Right atrium auricular region (tissue), 2 donors: ENCODE measurements at places on chromosomes 4 and X.
A peak's percentile ranks its signal among the peaks of the same experiment; 100 is the strongest.

- DNase-seq, result no peak
Observed at GRCh38 chr4:105236202-105236915, 89.7 kb downstream of the TET2 start.

- no peak for DNase-seq
Observed at GRCh38 chr4:54155936-54156335, 56.0 kb downstream of the GSX2 start.

DNA sequence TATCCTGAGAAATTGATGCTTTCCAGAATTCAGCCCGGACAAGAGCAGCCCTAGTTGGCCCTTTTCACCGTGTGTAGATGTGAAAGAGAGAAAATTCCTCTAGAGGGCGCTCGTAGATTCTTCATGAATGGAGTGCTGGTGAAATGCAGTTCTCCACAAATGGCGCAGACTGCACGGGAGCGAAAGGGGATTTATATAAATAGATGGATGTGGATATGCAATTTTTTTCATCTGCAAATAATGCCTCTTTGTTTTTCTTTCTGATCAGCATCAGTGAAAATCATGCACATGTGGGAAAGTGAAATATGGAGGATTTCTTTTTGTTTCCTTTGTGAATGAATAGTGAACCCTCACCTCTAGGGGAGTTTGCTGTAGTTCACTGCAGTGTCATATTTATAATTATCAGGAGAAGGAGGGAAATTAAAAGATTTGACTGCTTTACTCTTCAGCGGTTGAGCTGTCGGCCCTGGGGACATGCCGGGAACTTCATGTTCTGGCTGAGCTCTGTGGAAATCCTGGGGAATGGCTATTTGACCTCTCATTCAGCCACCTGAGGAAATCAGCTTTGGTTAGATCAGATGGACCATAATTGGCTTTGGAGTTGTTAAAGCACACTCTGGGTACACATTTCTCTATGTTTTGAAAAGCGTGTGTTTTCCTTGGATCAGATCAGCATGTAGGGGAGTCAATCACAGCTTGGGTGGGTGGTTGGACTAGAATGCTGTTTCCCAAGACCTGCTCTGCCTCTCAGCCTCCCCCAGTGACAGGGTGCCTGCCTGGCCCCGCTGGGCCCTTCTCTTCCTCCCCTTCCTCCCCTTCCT lies 115.0 kb upstream of the SHISA3 start:
- DNase-seq, result peak; percentile 69

DNA sequence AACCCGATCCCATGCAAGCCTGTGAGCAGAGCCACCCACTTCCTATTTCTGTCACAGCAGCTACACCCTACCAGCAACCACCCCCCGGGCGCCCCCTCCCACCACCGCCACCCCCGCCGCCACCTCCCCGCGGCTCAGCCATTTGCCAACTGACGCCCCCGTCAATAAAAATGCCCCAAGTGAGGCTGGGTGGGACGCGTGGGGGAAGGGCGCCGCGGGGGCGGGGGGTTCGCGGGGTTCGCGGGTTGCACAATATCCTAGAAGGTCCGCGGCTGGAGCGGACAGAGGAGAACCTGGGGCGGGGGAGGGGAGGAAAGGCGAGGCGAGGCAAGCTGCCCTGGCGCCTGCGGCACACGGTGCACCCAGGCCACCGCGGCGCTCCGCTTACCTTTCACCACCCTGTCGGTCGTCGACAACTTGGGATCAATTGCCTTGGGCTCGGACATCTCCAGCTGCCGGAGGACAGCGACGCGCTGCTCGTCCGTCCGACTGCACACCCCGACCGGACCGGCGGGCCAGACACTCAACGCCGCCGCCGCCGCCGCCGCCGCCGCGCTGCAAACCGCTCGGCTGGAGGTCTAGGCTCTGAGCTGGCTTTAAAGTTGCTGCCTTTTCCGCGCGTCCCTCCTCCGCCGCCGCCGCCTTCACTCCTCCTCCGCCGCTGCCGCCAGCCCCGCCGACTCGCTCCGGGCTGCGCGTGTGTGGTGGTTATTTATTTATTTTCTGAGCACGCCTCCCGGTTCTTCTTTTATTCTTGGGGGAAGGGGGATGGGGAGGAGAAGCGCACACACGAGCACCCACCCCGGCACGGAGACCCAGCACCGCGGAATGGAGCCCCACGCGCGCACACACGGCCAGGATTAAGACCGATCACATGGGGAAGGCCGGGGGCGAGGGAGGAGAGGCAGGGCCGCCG lies 717 bp downstream of the PPP3CA start:
- DNase-seq, result peak; percentile 61

- DNase-seq, result no peak
Observed at GRCh38 chr4:59814402-59815010, 1385.6 kb upstream of the ADGRL3 start.

DNA sequence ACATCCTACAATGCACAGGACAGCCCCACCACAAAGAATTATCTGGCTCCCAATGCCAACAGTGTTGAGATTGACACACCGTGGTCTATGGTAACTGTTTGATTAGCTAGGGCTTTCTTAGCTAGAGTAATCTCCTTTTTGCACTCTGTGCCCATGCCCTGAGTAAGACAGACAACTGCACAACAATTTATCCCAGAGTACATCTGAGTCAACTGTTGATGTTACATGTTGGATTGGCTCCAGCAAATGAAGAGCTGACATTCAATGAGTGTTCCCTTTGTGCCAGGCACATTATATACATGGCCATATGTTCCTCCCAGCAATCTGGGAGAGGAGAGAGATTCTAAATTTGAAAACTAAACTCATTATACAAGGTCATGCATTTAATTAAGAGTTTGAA lies 3.9 kb upstream of the FAM9C start:
- DNase-seq, result no peak

DNA sequence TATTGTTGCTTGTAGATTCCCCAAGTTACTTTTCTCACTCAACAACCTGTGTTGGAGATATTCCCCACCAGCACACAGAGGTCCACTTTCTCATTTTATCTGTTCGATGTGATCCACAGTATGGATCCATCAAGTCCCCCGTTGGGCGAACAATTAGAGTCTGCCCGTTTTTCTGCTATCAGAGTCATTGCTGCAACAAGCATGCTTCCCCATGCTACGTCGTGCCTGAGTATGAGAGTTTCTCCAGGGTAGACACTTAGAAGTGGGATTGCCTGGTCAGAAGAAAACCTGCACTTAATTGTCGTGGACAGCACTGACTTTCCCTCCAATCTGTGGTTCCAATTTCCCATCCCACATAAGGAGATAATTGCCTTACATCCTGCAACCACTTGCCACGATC lies 62.7 kb upstream of the SHOX start:
- no peak for DNase-seq

DNA sequence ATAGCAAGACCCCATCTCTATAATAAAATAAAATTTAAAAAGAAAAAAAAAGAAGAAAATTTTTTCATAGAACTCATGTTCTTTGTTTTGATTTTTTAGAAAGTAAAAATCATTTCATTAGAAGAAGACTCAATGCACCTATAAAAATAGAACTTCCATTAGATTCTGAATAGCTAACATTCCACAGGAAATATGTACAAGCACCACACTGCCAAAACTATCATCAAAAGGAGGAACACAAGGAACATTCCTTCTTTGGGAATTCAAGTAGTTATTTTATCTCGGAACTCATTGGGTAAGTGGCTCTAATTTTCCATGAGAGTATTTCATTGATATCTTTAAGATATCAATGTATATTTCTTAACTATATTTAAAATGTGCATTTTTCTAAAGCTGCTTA lies 157.6 kb downstream of the CAMK2D start:
- DNase-seq, result no peak

DNA sequence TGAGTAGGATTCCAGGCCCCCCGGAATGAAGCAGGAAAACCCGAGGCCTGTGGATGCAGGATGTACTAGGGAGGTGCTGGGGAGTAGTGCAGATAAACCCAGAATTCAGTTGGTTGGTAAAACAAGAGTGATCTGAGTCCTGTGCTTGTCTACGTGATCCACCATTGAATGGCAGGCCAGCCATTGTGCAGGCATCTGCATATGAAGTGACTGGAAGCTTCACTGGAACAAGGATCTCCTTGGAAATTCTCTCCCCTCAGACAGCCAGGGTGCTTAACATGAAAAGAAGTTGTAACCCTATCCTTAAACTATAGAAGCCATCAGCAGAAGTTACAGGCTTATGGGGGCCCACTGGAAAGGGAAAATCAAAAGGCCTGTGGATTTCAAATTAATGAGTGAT lies 656 bp upstream of the GSPT2 start:
- no peak for DNase-seq

DNA sequence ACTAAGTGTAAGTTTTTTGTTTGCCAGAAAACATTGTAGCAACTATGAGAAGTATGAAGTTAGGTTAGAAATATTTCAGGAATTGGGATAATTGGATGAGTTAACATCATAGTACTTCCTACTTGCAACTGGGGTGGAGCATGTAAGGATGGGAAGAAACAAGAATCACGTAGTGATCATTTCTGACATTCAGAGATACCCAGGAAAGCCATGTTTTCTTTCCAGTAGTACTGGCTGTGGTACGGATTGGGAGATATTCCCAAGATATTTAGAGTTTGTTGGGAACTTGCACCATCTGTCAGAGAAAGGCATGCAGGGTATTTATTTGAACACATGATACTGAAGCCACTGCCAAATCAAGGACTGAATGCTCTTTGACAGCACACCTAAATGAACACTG lies 87.6 kb upstream of the SLC4A4 start:
- no peak for DNase-seq

GRCh38 chrX:35166023-35166422 lies 223.4 kb downstream of the FAM47B start:
- DNase-seq, result no peak

- no peak for DNase-seq
Observed at GRCh38 chr4:108148316-108148715, 20.4 kb downstream of the LEF1 start.

DNA sequence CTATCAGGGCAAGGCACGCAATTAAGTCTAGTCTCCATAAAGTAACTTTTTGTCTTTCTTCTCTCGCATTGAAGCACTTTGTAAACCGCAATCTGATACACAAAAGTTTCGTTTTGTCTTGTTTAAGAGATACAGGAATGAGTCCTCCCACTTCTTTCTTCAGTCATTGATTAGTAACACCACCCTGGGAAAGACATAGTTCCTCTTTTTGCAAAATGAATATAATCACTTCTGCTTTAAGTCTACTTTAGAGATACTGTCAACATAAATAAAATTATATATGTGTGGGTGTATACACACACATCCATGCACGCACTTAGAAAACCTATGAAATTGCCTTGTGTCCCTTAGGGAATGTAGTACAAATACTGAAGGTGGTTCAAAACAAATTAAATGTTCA lies 11.7 kb downstream of the COQ2 start:
- no peak for DNase-seq

GRCh38 chr4:124030147-124030546 lies 633.6 kb downstream of the SPRY1 start:
- DNase-seq, result no peak

DNA sequence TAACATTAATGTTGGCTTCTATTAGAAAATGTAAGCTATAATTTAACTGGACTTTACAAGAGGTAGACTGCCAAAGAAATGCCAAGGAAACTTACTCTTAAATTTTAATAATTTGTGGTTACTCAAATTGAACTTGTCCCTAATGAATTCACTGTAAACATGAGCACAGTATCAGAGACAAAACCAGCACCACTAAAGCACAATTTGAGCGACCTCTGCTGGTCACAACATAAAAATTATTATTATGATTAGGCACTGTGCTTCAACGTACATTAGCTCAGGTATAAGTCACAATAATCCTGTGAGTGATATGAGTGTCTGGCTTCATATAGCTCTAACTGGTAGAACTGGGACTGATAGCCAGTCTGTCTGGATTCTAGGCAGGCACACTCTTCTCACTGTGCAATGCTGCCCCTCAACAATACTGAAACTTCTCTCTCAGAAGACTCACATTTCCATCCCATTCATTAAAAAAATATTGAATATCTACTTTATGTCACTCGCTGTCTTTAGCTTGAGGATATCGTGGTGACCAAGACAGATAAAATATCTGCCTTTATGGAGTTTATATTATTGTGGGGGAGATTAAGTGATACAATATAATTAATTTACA lies 8.0 kb downstream of the NUDT6 start:
- DNase-seq, result no peak

GRCh38 chr4:81039351-81039972 lies 9.0 kb downstream of the BMP3 start:
- no peak for DNase-seq

DNA sequence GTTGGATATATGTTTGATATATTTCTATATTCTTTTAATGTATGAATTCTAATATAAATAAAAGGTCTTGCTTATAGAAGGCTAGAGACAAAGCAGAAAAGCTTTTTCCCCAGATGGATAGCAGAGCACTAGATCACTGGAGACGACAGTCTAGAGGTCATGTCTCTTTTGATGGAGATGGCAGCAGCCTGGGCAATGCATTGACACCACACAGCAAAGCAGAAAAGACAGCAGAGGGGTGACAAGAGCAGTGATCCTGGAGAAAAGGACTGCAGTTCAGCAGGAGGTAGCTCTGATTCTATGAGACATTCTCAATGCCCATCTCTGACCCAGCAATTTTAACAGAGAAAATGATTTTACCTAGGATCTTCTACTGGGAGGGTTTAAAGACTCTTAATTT lies 210.6 kb downstream of the DTHD1 start:
- no peak for DNase-seq

DNA sequence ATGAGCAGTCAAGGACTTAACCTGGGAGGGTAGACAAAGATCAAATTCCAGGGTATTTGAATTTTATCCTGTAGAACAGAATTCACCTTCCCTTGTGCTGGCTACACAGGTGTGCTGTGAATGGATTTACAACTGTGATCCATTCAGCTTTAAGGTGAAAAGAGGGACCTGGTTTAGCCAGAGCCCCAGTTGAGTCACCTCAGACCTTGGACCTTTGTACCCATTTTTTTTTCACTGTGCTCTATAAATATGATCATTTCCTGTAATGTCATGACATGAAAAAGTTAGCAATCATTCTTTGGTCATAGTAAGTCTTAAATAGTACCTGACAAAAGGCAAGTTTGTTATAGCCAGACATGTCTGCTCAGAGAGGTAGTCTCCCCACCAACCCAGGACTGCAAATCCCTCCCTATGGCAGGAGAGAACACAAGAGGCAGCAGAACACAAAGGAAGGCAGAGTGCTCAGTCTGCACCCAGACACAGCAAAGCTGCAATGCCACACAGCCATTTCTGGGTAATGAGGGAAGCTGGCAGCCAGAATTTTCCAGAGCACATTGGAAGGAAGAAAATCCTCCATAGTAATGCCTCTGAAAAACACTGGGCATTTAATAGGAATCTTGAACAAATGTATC lies 77.9 kb downstream of the CXXC4 start:
- DNase-seq, result no peak

- DNase-seq, result no peak
Observed at GRCh38 chr4:185204238-185204910, 574 bp upstream of the CFAP97 start.

GRCh38 chr4:3744901-3745300 lies 21.3 kb upstream of the ADRA2C start:
- no peak for DNase-seq
